NCI-H1436 treated with DMSO at 0.1 percent for 48 hours (cell line): ENCODE measurements at places on chromosomes 1 and 21.

GRCh38 chr1:1361982-1362423 lies 3.6 kb upstream of the MXRA8 start:
- DNase-seq = no peak

GRCh38 chr1:171037626-171038025 lies 53.1 kb upstream of the FMO3 start:
- DNase-seq = no peak

GRCh38 chr1:203592156-203592555 lies 34.5 kb upstream of the ATP2B4 start:
- DNase-seq = no peak

DNA sequence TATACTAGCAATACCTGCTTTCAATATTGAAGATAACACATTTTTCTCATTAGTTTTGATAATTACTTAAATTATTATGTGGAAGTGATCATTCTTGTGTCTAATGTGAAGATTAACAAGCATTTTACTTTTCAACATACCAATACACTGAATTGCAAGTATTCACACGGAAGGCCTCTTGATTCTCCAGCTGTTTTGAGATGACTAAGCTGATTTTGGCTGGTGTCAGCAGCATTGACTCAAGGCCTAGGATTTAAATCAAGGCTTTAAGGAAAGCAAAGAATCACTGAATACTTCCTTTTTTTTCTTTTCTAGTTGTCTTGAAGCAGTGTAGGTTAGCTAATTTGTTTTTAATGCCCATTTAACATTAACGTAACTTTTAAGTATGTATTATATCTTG lies 373.7 kb downstream of the SRGAP2C start:
- DNase-seq = no peak

- no peak for DNase-seq
Measured at GRCh38 chr1:155223047-155223446, 14.6 kb downstream of the MTX1 start.

DNA sequence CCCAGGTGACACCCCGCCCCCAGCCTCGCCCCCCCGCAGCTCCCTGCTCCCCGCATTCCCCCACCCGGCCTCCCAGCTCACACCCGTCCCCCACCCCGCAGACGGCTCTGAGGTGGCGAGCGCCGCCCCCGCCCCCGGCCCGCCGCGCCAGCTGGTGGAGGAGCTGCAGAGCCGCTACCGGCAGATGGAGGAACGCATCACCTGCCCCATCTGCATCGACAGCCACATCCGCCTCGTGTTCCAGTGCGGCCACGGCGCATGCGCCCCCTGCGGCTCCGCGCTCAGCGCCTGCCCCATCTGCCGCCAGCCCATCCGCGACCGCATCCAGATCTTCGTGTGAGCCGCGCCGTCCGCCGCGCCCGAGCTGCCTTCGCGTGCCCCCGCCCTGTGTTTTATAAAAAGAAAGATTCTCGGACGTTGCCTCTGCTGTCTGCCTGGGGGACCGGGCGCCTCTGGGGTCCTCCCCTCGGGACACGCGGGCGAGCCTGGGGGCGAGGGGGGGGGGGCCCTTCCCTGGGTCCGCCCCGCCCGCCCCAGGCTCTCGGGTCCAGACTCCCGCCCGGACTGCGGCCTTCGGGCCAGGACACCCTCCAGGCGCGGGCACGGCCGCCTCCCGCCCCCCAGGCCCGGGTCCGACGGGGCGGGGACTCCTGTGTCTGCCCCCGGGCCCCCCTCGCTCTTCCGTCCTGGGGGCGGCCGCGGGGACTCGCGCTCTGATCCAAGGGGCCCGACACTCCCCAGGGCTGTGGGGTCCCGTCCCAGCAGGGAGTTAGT lies 1.6 kb upstream of the MMP23B start:
- peak; percentile 37 for DNase-seq

- DNase-seq = no peak
Measured at GRCh38 chr1:39453603-39454002, 37.8 kb upstream of the BMP8A start.

DNA sequence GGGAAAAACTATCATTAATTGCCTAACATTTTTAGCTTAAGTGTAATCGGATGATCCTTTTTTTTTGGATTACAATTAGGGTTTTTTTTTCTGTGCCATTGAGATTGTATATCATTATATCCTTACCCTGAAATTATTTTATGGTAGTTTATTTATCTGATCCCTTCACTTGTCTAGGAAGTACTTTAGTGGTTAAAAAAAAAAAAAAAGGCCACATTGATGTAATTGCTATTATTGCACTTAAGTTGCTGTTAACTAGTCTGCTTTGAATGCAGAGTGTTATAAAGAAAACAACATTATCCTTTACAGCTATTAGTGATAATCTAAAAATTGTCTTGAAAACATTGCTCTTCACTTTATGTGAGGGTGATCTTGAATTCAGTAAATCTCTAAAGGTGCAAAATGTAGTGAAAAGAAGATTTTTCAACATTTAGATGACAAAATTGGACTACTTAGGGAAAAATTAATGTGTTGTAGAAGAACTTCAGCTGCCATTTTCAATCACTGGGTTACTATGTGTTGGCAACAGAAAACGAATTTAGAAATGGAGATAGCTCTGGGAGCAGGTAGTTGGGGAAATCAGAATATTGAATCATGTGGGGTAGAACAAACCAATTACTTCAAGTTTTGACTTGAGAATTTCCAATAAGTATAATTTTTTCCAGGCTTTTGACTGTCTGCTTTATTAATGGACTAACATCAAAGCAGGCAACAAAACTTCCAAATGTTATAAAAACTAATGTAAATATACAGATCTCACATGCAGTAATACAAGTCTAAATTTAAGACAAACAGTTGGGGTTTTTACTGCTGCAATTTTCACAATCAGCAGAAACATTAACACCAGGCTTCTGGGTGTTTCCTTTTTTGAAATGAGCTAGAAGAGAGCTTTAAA lies 5.0 kb downstream of the ADGRL2 start:
- peak; percentile 34 for DNase-seq

GRCh38 chr1:152899883-152900282 lies 8.5 kb upstream of the IVL start:
- DNase-seq = no peak

DNA sequence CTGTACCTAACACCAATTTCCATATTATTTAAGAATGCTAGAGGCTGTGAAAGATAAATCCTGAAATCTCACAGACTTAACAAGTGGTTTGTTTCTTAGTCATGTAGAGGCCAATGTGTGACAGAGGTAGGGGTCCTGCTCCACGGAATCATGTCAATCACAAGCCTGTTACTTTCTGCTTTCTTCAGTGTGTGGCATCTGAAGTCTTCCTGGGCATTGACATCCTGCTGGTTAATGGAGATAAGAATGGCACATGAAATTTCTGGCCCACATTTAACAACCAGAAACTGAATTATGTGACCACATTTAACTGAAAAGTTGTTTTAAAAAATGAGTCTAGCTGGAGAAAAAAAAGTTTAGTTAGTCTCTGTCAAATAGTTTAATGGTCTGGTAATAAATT lies 68.3 kb upstream of the PLA2G4A start:
- DNase-seq = no peak

DNA sequence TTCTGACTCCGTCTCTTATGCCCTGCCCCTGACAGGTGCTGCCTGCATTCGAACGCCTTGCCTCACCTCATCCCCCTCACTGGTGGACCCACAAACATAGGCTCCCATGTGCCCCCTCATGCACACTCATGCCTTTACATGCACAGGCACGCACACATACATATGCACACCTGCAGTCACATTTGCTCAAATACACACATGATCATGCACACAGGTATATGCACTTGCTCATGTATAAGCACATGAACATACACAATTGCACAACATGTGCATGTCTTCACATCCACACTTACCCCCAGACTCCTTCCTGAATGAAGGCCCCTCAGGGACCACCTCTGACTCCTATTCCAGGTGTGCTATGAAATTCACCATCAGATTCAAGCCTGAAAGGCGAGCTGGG lies 506.9 kb downstream of the PTPRU start:
- DNase-seq = no peak

DNA sequence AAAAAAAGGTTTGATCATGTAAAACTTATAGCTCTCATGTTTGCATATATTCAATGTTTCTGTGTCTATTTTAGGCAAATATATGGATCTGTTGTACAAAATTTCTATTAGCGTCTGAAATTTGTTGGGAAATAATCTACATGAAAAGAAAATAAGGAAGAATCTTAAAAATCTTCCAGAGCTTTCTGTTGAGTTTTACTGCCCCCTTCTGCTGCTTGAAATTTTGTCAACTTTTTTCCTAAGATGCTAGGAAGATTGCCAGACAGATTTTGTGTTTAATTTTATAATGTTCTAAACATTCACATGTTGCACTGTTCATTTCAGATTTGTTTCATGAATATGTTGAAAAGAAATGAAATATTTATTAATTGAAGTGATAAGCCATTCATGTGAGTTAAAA lies 2.5 kb upstream of the PTGS2 start:
- no peak for DNase-seq

- no peak for DNase-seq
Measured at GRCh38 chr1:61133335-61134019, 51.1 kb downstream of the NFIA start.

DNA sequence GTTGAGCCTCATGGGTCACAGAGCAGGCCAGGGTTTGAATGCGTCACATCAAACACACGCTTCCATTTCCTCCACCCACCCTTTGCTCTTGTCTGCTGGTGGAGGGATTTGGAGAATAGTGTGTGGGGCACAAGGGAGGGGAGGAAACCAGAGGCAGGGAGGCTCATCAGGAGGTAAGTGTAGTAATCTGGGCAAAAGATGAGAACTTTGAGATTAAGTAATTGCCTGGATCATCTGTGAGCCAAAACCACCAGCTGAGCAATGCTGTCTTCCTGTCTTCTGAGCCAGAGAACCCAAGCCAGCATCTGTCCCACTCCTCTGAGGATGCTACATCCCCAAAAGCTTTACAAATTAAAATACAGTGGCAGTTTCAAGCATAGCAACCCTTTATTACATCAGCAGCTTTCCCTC lies 45.2 kb downstream of the C8B start:
- DNase-seq = no peak

DNA sequence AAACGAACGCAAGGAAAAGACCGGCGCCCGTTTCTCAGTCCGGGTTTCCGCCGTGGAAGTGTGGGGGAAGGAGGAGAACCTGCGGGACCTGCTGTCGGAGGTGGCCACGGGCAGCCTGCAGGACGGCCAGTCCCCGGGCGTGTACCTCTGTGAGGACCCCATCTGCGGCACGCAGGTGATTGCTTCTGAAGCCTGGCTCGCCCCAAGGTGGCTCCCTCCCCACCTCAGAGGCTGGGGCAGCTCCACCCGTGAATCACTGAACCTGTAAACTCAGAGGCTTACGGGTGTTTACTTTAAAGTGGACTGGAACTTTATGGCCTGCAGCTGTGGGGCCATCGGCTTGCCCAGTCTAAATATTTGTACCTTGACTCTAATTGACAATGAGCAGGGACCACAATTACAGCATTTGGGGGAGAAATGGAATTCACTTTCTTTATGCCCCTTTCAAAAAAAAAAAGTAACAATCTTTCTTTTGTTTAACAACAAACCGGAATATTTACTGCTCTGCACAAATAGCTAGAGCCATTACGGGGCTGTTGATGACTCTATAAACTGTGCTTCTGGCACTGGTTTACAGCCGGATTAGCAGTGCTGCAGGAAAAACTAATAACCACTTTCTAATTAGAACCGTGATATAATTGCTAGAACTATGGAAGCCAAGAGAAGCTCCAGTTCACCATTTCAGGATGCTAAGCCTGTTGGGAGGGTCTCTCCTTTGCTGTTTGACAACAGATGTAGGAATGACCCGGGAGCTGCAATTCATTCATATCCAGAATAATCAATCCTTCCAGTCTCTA lies 454.8 kb downstream of the KIF26B start:
- no peak for DNase-seq

GRCh38 chr1:69982992-69983391 lies 222.4 kb downstream of the LRRC40 start:
- no peak for DNase-seq

GRCh38 chr1:206979379-206980043 lies 9.3 kb upstream of the FCAMR start:
- no peak for DNase-seq

DNA sequence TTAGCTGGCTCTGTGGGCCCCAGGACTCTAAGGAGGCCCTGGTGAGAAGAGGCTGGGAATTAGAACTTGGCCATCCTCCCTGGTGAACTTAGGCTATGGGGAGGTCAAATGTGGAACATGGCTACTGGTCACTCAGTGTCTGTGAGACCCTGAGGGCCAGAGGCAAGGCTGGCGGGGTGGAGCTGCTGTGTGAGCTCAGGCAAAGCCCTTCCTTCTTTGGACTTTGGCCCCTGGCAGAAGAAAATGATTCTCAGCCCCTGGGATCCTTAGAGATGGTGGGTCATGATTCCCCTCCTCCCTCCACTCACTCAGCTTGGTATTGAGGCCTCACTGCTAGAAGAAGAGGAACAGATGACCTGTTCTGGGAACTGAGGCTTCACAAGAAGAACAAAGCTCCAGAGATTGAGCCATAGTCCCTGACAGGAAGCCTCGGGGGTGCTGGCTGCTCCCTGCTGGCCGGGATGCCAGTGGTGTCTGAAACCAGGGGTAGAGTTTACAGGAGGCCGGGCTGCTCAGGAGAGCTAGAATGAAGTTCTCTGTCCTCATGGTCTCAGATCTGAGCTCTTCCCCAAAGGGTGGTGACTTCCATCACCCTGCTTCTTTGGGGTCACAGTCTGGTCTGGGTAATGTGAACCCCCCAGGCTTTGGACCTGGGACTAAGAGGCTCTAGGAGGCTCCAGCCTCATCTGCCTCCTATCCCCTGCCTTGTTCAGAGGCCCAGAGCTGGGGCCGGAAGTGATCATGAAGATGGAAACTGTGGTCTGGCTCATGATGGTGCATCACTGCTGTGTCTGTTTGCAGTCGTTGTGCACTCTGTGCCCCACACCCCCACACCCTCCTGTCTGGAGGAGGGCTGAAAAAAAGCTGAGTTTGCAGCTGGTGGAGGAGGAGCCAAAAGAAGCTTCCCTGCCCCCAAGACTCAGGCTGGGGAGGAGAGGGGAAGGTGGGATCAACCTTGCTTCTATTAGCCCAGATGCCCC lies 905 bp downstream of the BTBD19 start:
- no peak for DNase-seq

- no peak for DNase-seq
Measured at GRCh38 chr1:180522213-180522515, 19.8 kb upstream of the ACBD6 start.

DNA sequence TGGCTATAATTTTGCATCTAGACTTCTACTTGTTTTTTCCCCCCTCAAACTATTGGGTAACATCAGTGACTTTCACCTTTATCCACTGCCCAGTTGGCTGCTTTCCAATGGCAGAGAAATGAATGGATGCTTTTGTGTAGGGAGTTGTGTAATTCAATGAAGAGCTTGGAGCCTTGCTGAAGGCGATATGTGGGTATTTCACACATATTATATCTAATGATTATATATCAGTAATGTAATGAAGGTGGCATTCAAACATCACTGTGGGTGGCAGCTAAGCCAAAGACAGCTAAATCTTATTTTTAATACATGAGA lies 81.2 kb downstream of the TGFB2 start:
- no peak for DNase-seq

- DNase-seq = no peak
Measured at GRCh38 chr21:46215436-46216131, 13.0 kb downstream of the LSS start.

DNA sequence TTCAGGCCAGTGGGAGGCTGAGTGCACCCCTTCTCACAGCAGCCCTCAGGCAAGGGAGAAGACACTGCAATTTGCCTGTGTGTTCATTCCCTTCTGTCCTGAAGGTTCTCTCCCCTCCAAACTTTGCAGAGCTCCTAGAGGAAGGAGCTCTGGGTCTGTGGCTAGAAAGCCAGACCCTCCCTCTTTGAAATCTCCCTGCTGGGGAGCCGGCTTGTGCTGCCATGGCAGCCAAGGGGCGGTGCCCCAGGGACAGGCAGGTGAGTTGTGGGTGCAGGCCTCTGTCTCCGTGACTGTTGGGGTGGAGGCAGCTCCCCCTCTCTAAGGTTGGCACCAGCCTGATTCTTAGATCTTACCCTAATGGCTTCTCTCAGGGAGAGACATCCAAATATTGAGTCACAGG lies 53.0 kb downstream of the OLFML2B start:
- DNase-seq = no peak
